Endothelial cell (in vitro differentiated cells): ENCODE measurements at places on chromosomes 16 and 17.

DNA sequence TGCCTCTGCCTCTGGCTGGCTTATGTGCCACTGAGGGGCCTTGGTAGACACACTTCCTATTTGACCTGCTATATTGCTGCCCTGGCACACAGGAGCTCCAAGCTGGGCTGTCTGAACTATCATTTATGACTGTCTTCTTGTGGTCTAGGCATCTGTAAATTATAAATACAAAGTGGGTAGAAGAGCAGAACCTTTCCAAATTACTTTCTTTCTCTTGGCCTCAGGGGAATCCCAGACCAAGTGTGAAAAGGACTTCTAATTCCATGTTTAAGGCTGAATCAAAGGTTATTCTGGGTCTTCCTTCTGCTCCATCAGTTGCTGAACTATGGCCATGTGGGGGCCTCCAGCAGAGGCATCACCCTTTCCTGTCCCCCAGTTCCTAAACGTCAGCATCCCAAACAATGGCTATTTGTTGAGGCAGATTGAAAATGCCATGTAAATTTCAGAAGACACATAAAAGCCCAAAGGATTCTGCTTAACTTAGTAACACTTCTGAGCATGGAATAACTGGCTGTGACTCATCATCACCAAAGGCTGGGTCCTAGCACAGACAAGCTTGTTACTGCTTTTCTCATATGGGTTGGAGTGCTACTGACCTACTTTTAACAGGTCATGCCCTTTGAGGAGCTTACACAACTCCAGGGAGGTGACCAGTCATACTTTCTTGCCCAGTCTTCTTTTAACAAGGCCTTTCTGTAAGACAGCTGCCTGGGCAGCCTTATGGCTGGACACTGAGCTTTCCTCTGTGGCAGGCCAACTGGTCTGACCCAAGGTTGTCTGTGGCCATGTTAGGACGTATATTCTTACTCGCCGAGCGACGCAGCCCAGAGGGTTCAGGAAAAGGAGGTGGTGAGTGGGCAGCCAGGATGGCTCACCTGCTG, 154.8 kb downstream of the VPS53 start:
- no peak for DNase-seq

DNA sequence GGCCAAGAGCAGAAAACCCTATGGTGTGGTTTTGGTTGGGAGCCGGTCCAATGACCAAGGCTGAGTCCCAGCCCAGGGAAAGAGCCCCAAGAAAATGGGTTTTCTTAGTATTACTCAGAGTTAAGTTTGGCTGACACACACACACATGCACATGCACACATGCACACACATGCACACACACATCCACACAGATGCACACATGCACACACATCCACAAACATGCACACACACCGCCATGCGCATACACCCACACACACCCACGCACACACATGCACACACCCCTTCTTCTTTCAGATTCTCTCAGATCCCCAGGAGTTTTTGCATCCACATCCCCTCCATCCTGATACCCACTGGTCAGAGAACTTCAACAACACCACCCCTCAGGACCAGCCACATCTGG, 9.1 kb downstream of the ABCC12 start:
- DNase-seq, result no peak

DNA sequence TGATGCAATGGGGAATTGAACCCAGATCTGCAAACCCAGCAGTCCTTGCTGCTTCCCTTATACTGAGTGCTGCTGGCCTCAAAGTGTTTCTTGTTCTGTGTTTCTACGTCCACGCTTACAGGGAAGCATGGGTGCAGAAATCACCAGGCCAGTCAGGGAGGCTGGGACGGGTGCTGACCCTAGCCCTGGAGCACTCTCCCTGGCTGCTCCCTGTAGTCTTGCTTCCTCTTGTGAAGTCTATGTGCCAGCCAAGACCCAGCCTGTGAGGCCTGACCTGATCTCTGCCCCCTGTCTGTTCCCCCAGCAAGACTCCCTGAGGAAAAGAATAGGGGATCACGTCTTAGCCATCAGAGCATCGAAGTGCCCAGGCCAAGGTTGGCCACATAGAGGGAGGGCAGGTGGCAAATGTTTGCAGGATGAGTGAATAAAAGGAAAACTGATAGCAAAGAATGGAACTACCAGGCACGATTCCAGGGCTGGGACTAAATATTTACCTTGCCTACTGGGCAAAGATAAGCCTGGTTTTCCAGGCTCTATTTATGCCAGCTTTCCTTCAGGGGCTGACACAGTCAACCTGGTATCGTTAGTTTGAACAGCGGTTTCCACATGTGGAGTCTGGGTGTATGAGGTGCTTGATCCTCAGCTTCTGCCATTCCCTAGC, 41.2 kb upstream of the RHOT1 start:
- no peak for DNase-seq

DNA sequence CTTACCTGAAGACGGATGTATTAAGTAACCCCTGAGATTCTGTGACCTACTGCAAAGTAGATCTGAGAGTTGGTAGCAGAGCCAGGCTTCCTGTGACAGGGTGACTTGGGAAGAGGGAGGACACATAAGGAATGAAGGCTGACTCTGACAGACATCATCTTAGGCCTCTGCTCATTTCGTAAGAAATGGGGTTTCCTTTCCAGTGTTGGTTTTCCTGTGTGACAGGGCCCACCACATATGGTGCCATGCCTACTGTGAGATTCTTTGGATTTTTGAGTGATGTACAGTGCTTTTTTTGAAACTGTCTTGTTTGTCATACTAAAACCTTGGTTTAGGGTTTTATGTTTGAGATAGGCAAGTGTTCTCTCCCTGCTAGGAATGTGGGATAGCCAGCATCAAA, 12.7 kb downstream of the LIG3 start:
- DNase-seq, result no peak

DNA sequence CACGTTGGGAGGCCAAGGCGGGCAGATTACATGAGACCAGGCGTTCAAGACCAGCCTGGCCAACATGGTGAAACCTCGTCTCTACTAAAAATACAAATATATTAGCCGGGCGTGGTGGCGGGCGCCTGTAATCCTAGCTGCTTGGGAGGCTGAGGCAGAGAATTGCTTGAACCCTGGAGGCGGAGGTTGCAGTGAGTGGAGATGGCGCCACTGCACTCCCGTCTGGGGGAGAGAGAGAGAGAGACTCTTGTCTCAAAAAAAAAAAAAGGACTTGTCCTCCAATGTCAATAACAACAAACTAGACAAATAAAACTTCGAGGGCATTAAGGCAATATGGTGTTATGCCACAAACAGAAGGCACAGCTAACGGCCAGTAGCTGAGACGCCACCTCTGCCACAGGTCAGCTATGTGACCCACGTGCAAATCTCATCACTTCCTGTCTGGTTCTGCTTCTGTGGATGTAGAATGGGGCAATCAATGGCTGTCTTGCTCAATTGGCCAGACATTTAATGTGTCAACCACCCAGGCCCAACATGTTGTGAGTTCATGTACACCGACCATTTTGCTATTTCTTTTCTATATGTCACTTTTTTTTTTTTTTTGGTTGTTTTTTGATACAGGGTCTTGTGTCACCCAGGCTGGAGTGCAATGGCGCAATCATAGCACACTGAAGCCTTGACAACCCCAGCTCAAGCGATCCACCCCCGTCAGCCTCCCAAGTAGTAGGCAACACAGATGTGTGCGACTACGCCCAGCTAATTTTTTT, 834 bp upstream of the TXNDC11 start:
- DNase-seq, result peak; percentile 4

DNA sequence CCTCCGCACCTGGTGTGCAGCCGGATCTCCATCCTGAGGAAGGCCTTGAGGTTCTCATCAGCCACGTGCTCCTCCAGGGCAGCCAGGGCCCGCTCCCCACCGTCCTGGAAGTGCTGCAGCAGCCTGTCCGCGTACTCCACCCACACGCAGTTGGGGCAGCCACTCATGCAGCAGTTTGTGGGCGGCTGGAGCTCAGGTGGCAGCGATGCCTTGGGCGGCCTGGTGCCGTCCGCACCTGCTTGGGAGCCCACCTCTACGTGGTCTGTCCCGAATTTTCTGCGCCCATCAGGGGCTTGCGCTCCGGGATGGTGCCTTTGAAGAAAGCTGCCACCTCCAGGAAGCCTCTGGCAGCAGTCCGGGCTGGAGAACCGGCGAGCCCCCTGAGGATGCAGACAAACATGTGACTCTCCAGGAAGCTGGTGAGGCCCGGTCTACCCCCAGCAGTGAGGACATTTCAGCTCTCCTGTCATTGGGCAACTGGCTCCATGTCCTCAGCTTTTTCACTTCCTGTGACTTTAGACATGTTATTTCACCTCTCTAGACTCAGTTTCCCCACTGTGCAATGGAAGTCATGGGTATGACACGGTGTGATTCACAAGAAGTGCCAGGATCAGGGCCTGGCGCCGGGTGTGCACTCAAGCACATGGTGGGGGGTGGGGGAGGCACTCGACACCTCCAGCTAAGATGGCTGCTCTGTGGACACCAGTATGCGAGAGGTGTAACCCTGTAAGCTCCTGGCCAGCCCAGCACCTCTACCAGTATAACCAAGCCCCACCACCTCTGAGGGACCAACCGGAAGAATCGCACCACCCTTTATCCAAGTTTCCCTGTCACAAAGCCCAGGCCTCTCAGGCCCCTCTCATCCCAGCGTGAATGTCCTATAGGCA, 957 bp downstream of the OXLD1 start:
- no peak for DNase-seq

GRCh38 chr16:11546608-11547061, 40.1 kb downstream of the LITAF start:
- no peak for DNase-seq

DNA sequence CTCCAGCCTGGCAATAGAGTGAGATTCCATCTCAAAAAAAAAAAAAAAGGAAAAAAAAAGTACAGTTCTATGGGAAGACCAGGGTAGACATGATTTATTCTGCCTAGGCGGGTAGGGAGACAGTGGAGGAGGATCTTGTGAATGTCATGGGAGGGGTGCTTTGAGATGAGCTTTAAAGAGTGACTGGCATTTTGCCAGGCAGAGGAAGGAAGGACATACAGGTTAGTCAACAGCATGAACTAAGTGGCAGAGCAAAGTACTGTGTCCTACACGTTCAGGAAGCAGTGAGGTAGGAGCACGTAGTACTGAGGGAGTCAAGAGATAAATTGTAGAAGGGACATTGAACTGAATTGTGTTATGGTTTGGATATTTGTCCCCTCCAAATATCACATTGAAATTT, 451.5 kb downstream of the TOX3 start:
- no peak for DNase-seq

GRCh38 chr17:59493867-59494266, 71.5 kb upstream of the DHX40 start:
- DNase-seq, result no peak

DNA sequence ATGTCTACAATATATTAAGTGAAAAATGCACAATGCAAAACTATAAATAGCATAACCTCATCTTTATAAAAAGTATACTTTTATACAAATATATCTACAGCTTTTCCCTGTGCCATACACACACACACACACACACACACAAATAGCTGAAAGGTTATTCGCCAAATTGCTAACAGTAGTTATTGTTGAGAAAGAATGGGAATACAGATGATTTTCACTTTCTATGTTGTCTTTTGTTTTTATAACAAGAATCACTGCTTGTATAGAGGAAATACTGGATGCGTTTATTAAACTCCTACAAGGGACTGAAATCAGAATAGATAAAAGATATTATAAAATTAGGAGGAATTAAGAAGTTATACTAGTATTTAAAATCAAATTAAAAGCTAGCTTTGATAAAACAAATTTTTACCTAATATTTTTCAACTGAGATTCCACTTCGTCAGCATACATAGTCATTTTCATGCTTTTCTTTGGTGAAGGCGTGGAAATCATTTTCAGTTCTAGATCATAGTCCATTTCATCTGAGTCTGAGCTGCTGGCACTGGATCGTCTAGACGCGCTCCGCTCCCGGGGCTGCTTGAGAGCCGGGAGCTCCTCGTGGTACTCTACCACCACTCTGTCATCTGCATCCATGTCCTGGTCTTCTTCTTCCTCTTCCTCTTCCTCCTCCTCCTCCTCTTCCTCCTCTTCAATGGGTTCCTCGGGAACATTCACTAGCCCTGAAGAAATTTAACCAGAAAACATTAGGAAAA, 17.0 kb upstream of the ITGAE start:
- no peak for DNase-seq

DNA sequence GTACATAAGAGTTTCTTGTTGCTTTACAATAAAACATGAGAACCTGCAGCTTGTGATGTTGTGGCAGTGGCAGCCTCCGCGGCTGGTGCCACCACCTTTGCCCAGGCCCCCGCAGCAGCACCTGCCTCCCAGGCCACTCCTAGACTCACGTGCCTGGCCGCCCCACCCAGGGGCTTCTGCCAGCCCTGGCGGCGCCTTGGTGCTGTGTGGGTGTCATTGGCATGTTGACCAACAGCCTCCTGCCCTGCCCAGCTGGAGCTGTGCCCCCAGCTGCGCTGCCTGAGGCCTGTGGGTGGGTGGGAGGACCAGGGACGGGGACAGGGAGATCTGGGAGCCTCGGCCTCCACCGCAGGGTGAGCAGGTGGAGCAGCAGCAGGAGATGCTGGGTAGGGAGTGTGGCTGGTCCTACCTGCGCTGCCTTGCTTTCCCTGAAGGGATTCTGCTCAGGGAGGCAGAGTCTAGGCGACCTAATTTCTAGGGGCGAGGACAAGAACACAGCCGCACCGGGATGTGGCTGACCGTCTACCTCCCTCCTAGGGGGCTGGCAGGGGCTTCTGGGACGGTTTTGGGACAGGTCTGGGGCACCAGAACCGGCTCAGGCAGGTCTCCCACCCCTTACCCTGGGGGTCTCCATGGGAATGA, 428 bp upstream of the DNASE1L2 start:
- DNase-seq, result no peak

GRCh38 chr17:732067-732901, at the start of gene TLCD3A:
TSS of gene TLCD3A (plus strand) at chr17:732596. CDS start at chr17:732648, 52 bp downstream.
- DNase-seq, result peak; percentile 63

- no peak for DNase-seq
Measured at GRCh38 chr17:48567646-48568354, 10.3 kb downstream of the HOXB4 start.

GRCh38 chr17:83065660-83066542, 13.5 kb upstream of the METRNL start:
- DNase-seq, result no peak

DNA sequence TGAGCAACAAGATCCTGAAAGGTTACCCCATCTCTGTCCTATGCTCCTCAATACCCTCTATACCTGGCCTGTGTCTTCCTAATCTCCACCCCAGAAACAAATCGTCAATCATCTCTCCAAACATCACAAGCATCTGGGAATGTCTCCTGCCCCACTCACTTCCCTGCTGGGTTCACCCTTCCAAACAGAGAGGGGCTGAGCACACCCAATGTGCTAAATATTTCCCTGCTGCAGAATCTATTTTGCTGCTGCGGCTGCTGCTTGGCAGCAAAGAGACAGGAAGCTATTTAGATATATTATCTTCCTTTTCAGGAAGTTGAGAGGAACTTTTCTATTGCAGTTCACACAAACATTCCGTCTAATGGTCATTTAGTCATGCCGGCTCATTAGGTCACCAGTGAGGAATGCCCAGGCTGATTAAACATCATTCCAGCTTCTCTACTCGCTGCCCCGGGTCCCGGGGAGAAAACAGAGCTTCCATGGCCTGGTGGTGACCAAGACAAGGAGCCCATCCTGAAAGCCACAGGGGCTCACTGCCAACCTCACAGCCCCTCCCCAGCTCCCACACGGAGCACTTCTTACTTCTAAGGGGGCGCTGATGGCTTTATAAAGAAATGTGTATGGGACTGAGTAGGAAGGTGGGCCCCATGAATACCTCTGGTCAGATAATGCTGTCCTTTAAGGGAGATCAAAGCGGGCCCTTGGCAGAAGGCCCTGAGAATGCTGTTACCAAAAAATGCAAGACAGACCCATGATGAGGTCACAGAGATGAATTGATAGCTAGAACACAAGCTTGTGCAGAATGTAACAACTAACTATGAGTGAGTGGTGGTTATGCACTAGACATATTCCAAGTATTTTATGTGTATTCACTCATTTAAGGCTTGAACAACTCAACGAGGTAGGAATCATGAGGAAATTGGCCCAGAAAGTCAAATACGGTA, 218.3 kb downstream of the SOX9 start:
- DNase-seq, result peak; percentile 48
